Activated naive CD8-positive, alpha-beta T cell treated with anti-CD3 and anti-CD28 coated beads, Interleukin-2, amount 10 ng/mL, durations not matched to agents 7 days and 5 days (primary cell): ENCODE measurements at places on chromosomes 16 and 17.

- no peak for DNase-seq
These were observed 1332.3 kb downstream of the CDH11 start for GRCh38 chr16:63789603-63790002.

- no peak for DNase-seq
These were observed 825 bp downstream of the RPTOR start for GRCh38 chr17:80545499-80545826.

- no peak for DNase-seq
These were observed 336 bp upstream of the BMERB1 start for GRCh38 chr16:15434079-15434424.

- DNase-seq, result no peak
These were observed 44.9 kb downstream of the GRIN2A start for GRCh38 chr16:10137341-10137740.

DNA sequence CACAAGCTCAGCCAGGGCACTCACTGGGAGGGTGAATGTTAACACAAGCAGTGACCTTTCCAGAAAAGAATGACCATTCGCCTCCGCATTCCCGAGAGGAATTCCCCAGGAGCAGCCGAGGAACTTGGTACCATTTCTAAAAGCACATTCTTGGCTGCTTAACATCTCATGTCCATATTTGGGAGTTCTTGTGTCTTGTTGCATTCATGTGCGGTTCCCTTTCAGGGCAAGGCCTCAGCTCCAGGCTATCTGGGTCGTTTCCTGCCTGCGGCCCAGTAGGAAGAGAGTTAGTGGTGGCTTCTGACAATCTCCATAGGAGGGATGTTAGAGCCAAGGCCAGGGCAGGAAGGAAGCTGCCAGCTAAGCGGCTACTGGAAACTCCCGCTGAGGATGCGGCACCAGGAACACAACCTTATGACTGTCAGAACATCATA lies 27.8 kb upstream of the MEAK7 start:
- no peak for DNase-seq

DNA sequence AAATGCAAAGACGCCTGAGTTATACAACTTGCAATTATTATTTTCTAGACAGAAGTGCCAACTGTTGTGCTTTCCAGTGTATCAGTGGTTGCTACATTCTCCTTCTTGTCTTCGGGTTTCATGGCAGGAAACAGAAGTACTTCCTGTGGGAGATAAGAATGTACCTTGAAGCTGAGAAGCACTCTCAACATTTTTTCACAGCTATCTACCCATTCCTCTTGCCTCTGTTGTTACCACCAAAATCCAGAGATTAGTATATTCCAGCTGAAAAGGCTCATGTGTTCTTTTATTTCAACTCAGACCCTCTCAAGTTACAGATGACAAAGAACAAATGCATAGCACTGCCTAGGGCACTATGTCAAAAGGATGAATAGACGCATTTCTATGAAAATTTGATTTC lies 4.8 kb upstream of the ADAT1 start:
- DNase-seq, result no peak

GRCh38 chr17:57092171-57092570 lies 7.1 kb downstream of the AKAP1 start:
- no peak for DNase-seq

DNA sequence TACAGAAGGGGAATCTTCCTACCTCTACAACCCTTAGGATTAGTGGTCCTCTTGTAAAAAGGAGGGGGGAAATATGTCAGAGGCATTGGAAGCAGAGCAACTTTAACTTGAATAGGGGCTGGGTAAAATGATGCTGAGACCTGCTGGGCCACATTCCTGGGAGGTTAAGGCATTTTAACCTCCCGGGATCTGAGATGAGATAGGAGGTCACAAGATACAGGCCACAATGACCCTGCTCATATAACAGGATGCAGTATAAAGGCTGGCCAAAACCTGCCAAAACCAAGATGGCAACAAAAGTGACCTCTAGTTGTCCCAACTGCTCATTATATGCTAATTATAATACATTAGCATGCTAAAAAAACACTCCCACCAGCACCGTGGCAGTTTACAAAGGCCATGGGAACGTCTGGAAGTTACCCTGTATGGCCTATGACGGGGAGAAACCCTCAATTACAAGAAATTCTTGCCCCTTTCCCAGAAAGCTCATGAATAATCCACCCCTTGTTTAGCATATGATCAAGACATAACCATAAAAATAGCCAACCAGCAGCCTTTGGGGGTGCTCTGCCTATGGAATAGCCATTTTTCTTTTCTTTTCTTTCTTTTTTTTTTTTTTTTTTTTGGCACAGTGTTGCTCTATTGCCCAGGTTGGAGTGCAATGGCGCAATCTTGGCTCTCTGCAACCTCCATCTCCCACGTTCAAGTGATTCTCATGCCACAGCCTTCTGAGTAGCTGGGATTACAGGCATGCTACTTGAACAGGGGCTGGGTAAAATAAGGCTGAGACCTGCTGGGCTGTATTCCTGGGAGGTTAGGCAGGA lies 6.2 kb upstream of the C1QTNF1 start:
- no peak for DNase-seq

- no peak for DNase-seq
These were observed 5.5 kb downstream of the LIMD2 start for GRCh38 chr17:63694229-63694949.

DNA sequence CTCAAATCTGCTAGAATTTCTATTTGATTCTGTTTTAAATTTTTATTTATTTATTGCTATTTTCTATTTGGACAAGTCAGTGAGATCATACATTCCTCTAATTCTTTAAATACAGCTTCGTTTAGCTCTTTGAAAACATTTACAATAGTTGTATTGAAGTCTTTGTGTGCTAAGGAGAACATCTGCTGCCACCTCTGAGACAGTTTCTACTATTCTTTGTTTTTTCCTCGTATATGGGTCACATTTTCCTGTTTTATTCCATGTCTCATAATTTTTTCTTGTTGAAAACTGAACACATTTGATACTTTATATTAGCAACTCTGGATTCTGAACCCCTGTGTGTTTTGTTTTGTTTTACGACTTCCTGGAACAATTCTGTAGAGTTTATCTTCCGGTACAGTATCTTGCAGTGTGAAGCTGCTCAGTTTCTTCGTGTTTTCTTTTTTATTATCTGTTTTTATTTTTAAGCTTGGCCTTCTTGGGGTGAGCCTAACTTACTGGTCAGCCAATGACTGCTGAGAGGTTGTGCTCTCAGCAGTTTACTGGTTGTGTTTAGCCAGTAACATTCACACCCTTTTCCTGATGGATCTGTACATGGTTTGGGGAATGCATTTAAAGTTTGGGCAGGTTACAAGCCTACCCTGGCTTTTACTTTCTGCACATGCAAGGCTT lies 99.0 kb downstream of the CA4 start:
- DNase-seq, result no peak

- DNase-seq, result no peak
These were observed 258.2 kb downstream of the PARN start for GRCh38 chr16:14371778-14372431.

- DNase-seq, result peak; percentile 81
These were observed 1.2 kb downstream of the GPR142 start for GRCh38 chr17:74368341-74369081.

GRCh38 chr17:6473128-6473767 lies 29.0 kb downstream of the PIMREG start:
- DNase-seq, result peak; percentile 75

GRCh38 chr16:31377210-31377903 lies 15.8 kb upstream of the ITGAD start:
- no peak for DNase-seq

DNA sequence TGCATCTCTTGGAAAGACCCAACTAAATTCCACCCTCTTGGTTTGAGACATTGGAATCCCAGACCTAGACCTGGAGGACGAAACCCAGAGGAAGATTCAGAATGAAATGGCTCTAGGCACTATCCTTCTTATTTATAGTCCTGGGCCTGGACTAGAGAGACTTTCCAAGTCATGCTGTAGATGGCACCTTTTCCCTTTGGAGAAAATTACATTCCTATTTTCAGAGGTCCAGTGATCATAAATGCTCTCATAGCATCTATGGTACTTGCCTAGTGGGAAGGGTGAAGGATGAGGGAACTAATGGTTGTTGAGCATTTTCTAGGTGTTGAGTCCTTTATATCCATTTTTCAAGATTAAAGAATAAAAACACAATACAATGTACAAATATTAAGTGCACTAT lies 37.1 kb downstream of the SPACA3 start:
- DNase-seq, result no peak

GRCh38 chr16:81315271-81316175 lies 761 bp downstream of the GAN start:
- peak; percentile 65 for DNase-seq

DNA sequence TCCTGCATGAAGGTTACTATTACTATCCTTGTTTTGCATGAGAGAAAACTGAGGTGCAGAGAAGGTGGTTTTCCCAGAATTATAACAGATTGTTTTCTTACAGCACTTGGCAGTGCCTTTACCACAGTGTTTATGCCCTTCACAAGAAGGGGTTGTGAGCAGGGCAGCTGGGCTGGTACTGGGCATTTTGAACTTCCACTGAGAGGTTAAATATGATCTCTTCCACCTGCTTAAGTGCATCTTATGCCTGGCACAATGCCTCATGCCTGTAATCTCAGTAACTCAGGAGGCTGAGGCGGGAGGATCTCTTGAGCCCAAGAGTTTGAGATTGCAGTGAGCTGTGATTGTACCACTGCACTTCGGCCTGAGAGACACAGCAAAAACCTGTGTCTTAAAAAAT lies 36.2 kb downstream of the NDE1 start:
- DNase-seq, result no peak

- no peak for DNase-seq
These were observed 207.0 kb upstream of the COX10 start for GRCh38 chr17:13862346-13862745.

DNA sequence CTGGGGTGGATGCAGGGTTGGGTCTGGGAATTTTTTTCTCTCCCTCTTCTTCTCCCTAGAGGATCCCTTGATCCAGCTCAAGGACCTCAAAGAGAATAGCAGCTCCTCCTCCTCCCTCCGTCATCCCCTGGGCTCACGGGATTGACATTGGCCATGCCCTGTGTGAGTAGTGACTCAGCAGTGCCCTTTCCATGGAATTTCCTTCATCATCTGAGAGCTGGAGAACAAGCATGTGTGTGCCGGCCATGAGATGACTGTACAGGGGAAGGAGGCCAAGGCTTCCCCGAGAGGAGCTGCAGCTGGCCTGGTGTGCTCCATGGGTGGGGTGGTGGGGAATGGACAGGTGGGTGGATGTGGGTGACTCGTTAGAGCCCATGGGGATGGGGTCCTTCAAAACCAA lies 8.9 kb upstream of the WSCD1 start:
- DNase-seq, result no peak

DNA sequence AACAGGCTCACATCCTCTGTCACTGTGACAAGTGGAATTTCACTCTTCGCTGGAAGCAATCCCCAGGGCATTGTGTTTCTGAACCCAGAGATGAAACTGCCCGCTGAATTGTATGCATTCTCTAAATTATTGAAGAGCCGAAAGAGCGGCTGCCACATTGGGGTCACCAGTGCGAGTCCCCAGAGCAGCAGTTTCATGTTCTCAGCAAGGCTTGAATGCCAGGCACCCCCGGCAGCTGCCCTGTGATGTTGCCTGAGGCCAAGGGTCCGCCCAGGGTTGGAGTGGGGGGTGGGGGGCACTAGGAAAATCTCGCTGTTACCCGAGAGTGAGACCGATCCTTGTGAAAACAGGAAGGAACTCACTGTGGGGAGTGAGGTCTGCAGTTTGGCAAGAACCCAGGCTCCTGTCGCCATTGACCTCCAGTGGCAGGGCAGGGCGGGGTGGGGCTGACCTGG lies 20.7 kb upstream of the BCAR1 start:
- DNase-seq, result no peak

DNA sequence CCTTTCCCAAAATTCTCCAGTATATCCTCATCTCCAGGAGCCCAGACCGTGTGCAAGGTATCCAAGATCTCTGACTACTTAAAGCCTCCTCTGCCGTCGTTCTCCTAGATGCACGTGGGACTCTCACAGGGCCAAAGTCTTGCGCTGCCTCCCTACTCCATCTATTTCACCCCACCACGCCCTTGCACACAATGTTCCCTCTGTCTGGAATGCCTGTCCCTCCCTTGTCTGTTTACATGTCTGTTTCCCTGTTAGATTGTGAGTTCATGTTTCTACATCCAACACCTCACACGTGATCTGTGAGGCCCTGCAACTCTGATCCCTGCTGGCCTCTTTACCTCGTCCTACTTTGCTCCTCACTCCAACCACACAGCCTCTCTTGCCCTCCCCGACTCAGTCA lies 4.9 kb upstream of the FZD2 start:
- no peak for DNase-seq

- no peak for DNase-seq
These were observed 696.8 kb upstream of the SOX9 start for GRCh38 chr17:71423871-71424546.

GRCh38 chr17:6561446-6561845 lies 5.1 kb upstream of the PITPNM3 start:
- no peak for DNase-seq

- DNase-seq, result no peak
These were observed 129.8 kb downstream of the NTN1 start for GRCh38 chr17:9151091-9151490.

GRCh38 chr17:82281502-82282238 lies 8.2 kb upstream of the CSNK1D start:
- no peak for DNase-seq

GRCh38 chr16:89332243-89332901 lies 114.9 kb downstream of the ZNF778 start:
- no peak for DNase-seq

- no peak for DNase-seq
These were observed 48.7 kb upstream of the NDRG4 start for GRCh38 chr16:58451265-58451689.

DNA sequence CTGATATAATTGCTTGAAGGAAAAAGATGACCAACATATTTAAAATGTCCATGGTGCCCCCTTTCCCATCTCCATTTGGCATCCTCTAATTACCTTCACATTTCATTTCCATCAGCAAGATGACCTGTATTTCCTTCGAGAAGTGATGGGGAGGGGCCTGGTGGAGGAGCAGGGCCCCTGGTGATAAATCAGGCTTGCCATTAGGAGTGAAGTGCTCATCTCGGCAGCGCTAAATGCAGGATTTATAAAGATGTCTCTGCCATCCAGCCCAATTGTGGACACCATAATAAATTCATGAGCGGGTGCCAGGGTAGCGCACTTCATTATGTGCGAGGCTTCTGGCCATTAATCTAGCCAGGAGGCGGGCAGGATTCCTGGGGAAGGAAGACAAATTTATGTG lies 101.5 kb upstream of the IRX6 start:
- DNase-seq, result no peak

GRCh38 chr17:66386498-66387351 lies 84.3 kb downstream of the PRKCA start:
- DNase-seq, result no peak

DNA sequence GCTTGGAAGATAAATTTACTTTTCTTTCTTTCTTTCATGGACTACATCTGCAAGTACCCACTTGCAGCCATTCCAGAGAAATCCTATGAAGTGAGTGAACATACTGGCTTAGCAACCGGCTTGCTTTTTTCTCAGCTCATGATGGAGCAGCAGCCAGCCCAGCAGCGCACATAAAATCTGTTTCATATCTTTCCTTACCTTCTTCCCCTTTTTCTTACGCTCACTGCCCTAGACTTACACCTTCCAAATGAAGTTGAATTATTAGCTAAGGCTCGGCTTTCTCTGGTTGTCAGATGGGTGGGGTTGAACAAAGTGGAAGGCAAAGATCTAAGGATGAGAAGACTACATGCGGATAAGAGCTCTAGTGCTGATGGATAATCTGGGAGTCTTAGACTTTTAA lies 13.9 kb upstream of the ABCA8 start:
- DNase-seq, result no peak
